ENCODE measurements at places on chromosomes 11 and 22. TPM values are rescaled to one million over a fixed set of nuclear protein-coding genes. Genes with fewer than 3 reads are reported as not detected.

- no peak for DNase-seq
Observed at GRCh38 chr22:28245579-28246224, 326.6 kb upstream of the PITPNB start.

Gene PKNOX2
- total RNA-seq, result 39.9 TPM

DNA sequence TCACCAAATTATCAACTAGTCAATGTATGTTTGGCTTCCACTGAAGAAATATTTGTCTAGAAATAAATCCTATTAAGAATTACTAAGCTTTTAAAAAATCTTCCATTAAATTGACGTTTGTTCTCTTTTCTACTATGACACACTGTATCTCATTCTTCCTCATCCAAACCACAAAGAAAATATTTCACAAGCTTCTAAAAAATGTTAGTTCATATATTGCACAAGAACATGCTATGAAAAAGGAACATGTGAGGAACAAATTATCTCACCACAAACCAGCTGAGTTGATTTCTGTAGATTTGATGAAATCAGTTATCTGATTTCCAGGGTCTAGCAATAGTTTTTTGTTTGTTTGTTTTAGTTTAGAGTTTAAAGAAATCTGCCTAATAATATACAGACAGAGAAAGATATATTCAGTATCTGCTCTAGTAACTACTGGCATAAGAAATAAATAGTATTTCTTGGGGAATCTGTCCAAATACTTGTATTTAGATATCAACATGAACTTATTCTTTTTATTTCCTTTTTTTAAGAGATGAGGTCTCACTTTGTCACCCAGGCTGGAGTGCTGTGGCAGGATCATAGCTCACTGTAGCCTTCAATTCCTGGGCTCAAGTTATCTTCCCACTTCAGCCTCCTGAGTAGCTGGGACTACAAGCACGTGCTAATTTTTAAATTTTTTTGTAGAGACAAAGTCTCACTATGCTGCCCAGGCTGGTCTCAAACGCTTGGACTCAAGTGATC is 161.7 kb downstream of the ATG16L2 start:
- DNase-seq, result no peak

DNA sequence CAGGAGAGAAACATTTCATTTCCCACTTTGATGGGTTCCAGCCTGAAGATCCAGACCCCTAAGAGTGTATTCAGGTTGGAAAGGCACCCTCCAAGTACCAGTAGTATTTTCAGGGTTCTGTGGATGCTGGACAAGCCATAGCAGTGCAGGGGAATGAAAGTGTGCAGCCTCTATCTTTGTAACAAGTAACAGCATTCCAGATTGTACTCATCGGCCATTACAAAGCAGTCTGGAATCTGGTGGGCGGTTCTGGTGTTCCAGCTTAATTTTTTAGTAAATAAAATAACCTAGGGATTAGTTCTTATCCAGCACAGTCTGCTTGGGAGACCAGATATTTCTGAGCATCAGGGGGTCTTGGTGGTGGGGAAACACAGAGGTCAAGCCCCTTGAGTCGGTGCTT is 22.6 kb downstream of the APLNR start:
- DNase-seq, result no peak

DNA sequence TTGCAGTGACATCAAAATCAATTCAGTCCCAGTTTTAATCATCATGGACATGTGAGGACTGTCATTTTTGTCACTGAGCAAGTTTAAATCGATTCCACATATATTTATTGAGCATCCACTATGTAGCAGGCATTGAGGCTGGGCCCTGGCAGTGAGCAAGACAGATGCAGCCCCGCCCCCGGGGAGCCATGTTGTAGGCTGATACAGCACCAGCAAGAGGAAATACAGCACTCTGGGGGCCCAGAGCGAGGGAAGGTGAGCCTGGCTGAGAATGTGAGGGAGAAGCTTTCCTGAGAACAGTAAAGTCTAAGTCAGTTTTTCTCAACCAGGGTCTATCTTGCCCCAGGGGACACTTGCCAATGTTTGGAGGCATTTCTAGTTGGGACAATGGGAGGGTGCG is 108.6 kb upstream of the ASPHD2 start:
- DNase-seq, result no peak

DNA sequence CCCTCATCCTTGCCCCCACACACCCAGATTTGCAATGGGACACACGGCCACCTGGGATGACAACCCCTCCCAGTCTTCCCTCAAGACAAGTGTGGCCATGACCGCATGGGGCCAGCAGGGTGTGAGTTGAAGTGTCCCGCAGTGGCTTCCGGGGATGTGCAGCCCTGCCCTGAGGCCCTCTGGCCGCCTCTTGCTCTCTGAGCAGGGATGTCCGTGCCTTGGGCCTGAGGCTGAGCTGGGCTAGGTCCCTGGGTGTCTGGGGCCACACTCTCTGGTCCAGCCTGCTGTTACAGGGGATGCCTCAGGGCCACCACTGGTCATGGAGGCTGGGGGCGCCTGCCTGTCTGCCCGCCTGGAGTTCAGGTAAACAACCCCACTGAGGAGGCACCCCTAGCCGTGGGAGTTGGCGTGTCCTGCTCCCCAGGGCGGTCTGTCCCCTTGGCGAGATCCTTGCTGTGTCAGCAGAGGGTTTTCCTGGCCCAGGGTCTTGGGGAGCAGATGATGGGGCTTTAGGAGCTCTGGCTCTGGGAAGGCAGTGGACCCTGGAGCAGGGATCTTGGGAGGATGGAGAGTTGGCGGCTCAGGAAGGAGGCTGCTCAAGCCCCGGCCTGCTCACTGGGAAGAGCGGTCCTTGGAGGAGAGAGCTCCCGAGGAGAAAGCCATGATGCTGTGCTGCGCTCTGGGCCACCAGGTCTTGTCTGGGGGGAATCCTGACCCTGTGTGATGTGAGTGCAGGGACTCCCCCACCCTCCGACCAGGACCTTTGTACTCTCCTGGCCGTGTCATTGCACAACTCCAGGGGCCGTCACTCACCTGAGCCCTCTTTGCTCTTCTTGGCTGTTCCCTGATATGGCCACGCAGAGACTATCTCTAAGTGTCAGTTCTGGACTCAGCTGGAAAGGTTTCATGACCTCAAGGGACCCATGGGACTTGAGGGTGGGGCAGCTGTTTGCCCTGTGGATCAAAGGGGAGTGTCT is 67.9 kb downstream of the KCNQ1 start:
- DNase-seq, result no peak

Gene CD6
- total RNA-seq, result 0.55 TPM

Gene FAM168A
- total RNA-seq, result 45.2 TPM

DNA sequence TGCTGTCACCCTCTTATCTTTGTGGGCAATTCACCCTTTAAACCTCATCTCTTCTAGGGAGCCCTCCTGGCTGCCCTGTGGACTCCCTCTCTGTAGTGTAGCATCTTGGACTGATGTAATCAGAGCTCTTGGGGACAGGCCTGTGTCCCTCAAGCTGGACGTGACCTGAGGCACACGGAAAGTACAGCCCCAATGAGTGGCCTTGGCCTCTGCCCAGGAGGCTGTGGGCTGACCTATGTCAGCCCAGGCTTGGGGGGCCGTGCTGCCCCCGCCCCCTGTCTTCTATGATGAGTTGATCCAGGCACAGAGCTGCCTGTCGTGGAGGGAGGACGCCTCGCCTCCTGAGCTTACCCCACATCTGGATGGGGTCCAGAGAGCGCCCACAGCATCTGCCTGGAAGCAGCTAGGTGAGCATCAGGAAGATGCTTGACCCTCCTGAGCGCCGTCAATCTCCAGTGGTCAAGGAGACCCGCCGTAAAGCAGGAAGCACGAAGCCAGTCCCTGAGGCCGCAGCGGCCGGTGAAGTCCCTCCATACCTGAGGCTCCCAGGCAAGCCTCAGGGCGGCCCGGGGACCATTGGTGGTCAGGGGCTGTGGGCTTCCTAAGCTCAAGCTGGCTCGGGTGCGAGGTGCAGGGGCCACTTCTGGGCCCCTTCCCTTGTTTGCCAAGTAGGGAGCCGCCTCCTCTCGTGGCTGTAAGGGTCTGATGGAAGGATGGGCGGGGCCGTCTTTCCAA is 1136.9 kb downstream of the BRD1 start:
- no peak for DNase-seq

- DNase-seq, result peak; percentile 37
Observed at GRCh38 chr11:30914143-30914762, 328.1 kb upstream of the MPPED2 start.
